NCI-H510A (cell line): ENCODE measurements at places on chromosomes 6 and 20.

DNA sequence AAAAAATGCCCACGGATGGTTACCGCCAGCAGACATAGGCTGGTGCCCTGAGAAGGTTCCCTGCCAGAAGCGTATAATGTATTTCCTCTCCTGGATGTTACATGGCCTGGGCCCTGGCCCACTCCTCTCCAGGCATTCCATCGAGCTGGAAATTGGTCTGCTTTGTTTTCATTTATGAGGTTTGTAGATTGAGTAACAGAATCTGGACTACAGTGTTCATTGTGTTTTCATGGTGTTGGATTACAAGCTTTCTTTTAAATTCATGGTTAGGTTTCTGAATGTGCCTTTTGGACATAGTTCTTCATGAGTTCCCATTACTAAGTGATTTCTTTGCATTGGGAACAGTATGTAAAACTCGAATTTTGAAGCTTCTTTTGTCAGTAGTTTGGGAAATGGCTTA, 6.4 kb downstream of the TIAM2 start:
- no peak for DNase-seq

GRCh38 chr6:73667798-73668197, 14.0 kb upstream of the SLC17A5 start:
- DNase-seq = no peak

- DNase-seq = no peak
Measured at GRCh38 chr6:15326067-15326614, 80.3 kb downstream of the JARID2 start.

- no peak for DNase-seq
Measured at GRCh38 chr20:45575931-45576330, 3.2 kb downstream of the WFDC8 start.

GRCh38 chr6:154382740-154383139, 26.1 kb upstream of the IPCEF1 start:
- DNase-seq = no peak

DNA sequence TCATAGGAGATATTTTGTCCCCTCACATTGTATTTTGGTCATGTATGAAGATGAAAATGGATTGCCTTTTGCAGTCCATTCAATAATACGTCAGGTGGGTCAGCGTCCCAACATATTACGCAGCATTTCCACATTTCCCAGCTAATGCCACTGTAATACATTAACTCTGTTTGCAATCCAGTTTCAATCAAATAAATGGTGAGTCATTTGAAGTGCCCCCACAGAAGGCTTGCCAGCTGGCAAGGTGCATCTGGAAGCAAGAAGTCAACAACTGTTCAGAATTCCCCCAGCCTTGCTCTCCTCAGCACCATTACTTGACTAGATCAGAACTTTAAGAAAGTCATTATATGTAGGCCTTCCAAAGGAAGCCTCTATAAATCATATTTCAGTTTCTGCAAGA, 50.4 kb downstream of the PHACTR1 start:
- no peak for DNase-seq

DNA sequence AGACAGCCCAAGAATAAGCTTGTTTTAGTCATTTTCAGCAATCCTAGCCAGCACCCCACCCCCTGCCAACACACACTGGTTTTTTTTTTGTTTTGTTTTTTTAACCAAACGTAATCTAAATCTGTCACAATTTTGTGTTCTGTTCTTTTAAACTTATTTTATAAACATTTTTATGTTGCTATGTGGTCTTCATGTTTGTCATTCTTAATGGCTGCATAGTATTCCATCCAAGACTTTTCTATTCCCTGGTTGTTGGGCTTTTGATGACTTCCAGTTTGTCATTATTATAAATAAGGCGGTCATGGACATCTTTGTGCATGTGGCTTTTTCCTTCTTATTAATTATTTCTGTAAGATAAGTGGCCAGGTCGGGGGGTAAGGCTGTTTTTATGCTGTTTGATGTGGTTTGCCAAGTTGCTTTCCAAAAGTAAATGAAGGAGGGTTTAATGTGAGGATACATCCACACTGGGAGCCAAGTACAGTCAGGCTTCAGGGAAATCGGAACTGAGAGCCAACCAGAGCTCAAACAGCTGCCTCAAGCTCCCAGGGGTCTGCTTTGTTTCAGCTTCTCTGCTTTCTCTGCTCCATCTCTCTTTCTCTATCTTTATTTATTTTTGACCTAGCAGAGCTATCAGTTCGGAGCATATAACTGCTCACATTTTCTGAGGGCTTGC, 125.8 kb downstream of the VEGFA start:
- no peak for DNase-seq

- no peak for DNase-seq
Measured at GRCh38 chr20:49579874-49580812, 12.2 kb upstream of the PTGIS start.
